ENCODE measurements at places on chromosomes 6 and 20.

DNA sequence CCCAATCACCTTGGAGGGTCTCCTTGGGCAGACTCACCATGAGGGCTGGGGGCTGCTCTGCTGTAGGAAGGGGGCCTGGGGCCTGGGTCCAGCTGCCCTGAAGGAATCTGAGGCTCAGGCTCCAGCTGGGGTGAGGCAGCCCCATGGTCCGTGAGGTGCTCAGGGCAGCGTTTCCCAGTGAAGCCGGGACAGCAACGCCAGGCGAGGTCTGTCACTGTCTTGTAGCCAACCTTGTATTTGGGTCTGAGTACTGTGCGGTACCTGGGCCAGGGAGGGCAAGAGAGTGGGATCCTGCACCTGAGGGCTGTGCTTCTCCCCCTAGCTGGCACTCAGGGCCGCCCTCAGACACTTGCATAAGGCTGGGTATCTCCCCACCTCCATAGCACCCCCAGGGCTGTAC is 3.0 kb downstream of the EMILIN3 start:
- no peak for DNase-seq

GRCh38 chr20:9916761-9917160 is 77.9 kb upstream of the PAK5 start:
- no peak for DNase-seq

GRCh38 chr20:13878566-13878965 is 93.7 kb downstream of the NDUFAF5 start:
- DNase-seq, result no peak

- DNase-seq, result no peak
Observed at GRCh38 chr6:100482698-100483097, 18.0 kb upstream of the SIM1 start.

DNA sequence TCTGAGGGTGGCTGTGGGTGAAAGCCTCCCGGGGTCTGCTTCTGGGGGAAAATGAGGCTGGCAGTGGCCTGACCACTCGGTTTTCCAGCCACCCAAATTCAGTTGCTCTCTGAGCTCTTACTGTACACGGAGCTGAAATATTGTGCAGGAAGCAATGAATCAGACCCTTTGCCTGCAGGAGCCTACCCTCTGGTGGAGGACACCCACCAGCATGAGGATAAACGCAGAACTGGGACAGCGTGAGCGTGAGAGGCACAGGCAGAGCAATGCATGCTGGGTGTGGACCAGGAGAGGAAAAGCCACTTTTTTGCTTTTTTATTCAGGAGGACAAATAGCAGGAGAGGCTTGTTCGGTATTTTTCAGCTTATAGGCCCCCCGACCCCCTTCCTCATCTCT is 298.0 kb downstream of the QKI start:
- DNase-seq, result no peak

DNA sequence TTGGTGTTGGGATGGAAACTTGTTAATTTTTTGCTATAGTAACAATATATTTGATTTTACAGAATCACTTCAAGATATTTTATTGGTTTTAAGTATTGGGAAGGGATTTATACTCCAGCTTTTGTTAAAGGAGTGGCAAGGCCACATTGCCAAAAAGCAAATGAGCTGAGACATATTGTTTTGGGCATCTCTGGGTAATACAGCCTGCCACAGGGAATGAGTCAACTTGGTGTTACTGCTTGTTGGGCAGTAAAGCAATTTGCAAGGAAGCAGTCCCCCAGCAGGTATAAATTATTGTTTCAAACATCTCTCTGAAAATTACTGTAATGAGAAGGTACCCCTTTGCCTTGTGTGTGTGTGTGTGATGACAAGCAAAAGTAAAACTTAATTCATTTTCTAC is 868.3 kb upstream of the FLRT3 start:
- no peak for DNase-seq

Data from CD4-positive, alpha-beta T cell treated with Interleukin-10 for 1 hour (primary cell).